WTC11 (cell line): ENCODE measurements at places on chromosomes 11 and 22. TPM values are rescaled to one million over a fixed set of nuclear protein-coding genes. Genes with fewer than 3 reads are reported as not detected.

DNA sequence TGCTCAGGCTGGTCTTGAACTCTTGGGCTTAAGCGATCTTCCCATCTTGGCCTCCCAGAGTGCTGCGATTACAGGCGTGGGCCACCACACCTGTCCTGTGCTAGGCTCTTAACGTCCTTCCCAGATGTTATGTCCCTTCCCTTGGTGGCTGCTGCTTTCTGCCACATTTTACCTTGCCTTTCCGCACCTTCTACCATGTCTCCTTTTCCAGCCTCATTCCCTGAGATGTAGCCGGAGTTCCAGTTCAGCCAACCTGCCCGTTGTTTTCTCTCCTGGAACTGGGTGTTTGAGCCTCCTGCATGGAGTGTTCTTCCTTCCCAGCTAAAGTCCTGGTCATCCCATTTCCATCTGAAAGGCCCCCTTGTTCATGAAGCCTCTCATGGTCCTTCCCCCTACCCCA is 95.3 kb downstream of the PTPRJ start:
- H3K36me3 ChIP-seq: no peaks in the 10 kb centered on the region
- no peak for DNase-seq
- no peaks in the 10 kb centered on the region for H3K27me3 ChIP-seq
- H3K27ac ChIP-seq: peak overlapping the region; percentile 17; the same call in 1 of the 2 replicates
- no peak overlapping the region for H3K4me3 ChIP-seq
- H3K4me1 ChIP-seq: peaks cover 13% of the 10 kb centered on the region

DNA sequence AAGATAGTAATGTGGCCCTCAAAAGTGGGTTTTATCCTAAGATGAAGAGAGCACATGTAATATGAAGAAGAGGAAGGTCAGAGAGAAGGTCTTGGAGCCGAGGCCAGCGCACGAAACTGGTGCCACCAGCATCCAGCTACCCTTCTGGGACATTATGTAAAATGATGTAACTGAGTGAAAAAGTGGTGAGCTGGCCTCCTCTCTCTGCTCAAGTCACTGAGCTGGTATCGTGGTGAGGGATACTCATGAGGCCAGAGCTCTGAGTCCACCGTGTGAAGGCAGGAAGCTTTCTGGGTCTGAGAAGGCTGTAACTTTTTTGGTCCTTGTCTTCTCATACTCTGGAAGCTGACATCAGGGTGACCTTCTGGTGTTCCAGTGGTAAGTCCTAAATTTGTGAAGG is 25.1 kb downstream of the RNF185 start:
- no peak overlapping the region for H3K4me3 ChIP-seq
- no peaks in the 10 kb centered on the region for H3K4me1 ChIP-seq
- H3K27me3 ChIP-seq: no peaks in the 10 kb centered on the region

DNA sequence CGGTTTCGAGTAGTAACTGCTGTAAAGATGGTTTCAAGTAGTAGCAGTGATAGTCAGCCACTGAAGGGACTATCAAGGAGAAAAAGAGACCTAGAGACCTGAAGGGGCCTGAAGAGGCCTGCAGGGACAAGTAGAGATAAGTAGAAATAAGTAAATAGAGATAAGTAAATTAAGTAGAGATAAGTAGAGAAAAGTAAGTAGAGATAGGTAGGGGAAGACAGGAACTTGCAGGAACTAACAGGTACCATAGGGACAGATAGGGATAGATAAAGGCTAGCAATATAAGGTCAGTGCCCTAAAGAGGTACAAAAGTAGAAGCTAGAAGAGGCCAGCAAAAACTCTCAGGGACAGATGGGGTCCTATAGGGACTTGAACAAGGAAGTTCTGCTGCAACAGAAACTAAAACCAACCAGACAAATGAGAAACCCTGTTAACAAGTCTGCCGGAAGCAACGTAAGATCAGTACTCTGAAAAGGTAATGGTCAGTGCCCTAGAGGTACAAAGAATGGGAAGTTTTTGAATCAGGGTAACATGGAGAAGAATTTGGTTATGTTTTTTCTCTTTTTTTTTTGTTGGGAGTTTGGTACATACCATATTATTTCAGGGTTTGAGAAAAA is 9.6 kb upstream of the SC5D start:
- H3K27ac ChIP-seq: no peak overlapping the region
- peaks cover 14% of the 10 kb centered on the region for H3K27me3 ChIP-seq
- no peak overlapping the region for H3K4me3 ChIP-seq
- DNase-seq: no peak

MAJIN gene
- not detected in 3 replicates for total RNA-seq

- no peak for DNase-seq
- H3K4me3 ChIP-seq: no peak overlapping the region
- no peaks in the 10 kb centered on the region for H3K27me3 ChIP-seq
Measured at GRCh38 chr22:40668611-40669411, 10.5 kb upstream of the MCHR1 start.

MMP11 gene
- total RNA-seq: 14.5 to 16.5 TPM (median 16.2 TPM) in 3 replicates

DNA sequence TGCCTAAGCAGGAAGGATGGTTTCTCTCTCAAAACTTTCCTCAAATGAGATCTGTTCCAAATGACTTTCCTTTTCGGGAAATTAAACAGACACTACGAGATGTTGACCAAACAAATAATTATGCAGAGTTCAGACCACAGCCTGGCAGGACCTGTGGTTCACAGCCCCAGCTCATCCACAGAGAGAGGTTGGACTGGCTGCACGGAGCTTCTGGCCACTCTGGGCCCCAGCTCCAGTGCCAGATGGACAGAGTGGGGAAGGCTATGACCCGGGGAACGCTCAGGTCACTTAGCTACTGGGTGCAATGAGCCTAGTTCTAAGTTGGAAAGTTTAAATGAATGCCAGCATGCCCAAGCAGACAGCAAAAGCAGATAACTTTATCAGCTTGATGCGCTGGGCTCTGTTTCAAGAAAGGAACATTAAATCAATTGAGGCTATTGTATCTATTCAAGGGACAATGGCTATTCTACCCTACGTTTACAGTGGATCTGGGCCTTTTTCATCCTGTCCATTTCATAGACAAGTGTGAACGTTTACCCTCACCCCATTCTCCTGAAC is 155.7 kb upstream of the NARS2 start:
- no peak overlapping the region for H3K27ac ChIP-seq
- peaks cover 3% of the 10 kb centered on the region; the same call in 1 of the 2 replicates for H3K4me1 ChIP-seq
- no peaks in the 10 kb centered on the region for H3K27me3 ChIP-seq
- no peak for DNase-seq

- H3K27ac ChIP-seq: no peak overlapping the region
- no peak for DNase-seq
- H3K36me3 ChIP-seq: no peaks in the 10 kb centered on the region
- no peak overlapping the region for H3K4me3 ChIP-seq
- no peaks in the 10 kb centered on the region; the same call in 1 of the 2 replicates for H3K27me3 ChIP-seq
- no peaks in the 10 kb centered on the region; the same call in 1 of the 2 replicates for H3K4me1 ChIP-seq
Measured at GRCh38 chr11:123272565-123272964, 77.5 kb upstream of the CLMP start.

DNA sequence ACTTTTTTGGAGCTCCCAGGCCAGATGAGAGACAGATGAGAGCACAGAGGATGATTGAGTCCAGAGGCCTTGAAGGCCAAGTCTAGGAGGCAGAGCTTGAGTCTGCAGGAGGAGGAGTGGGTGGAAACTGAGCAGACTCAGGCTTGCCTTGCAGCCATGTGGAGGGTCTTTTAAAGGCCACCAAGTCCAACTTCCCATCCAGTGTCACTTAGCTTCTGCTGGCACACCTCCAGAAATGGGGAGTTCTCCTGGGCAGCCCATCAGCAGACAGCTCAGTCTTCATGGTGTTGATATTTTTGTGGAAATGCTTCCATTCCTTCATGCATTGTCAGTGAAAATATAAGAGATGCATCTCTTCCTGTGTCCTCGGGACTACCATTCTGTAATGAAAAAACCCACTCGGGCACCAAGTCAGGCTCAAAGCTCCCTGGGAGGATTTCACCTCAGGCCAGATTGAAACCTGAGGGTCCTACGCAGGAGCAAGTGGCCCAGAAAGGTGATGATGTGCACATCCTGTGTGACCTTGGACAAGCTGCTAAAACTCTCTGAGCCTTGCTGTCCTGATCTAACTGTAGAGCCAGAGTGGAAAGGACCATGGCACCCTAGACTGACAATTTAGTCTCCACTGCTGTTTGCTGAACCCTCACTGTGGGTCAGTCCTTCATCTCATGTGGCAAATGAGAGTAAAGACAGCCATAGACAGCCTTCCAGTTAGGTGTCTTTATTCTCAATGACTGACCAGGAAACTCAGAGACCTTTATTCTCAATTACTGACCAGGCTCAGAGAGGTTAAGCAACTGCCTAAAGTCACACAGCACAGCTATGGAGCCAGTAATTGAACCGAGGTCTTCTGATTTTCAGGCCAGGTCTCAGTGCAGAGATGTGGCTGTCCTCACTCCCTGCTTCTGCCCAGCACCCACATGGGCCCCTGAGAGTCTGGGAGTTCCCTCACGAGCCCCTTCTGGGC is 2.9 kb upstream of the LRRC32 start:
- peaks cover 4% of the 10 kb centered on the region; the same call in 1 of the 2 replicates for H3K4me1 ChIP-seq
- H3K4me3 ChIP-seq: no peak overlapping the region
- peaks cover 22% of the 10 kb centered on the region for H3K27me3 ChIP-seq
- H3K36me3 ChIP-seq: no peaks in the 10 kb centered on the region

DNA sequence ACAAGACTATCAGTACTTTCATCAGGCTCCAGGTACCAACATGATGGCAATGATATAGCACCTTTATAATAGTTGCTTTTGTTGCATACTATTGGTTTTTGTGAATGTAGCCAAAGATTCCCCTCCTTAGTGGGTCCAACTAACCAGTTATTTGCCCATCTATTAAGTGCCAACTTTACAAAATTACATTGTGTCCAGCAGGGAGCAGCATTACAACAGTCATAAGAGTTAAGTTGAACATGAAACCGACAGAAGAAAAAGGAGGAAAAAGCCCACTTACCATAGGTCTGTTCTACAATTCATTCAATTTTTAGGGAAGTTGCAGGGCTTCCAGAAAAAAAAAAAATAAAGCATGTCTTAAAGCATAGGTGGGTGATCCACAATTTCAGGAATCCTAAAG is 21.6 kb downstream of the IMMP1L start:
- DNase-seq: no peak
- peaks cover 7% of the 10 kb centered on the region for H3K36me3 ChIP-seq
- no peak overlapping the region for H3K4me3 ChIP-seq

GRCh38 chr11:84675396-84676025 is 951.6 kb downstream of the DLG2 start:
- H3K4me1 ChIP-seq: peaks cover 56% of the 10 kb centered on the region
- H3K27me3 ChIP-seq: no peaks in the 10 kb centered on the region
- no peak for DNase-seq
- H3K4me3 ChIP-seq: no peak overlapping the region
- H3K27ac ChIP-seq: no peak overlapping the region

IGSF9B gene
- total RNA-seq: 52.7 to 57.1 TPM (median 55.2 TPM) in 3 replicates
